ENCODE measurements at places on chromosomes 16 and 17. TPM values are rescaled to one million over a fixed set of nuclear protein-coding genes. Genes with fewer than 3 reads are reported as not detected.

TMC7 gene
- 0.25 TPM for polyA plus RNA-seq

ASPHD1 gene
- not detected for polyA plus RNA-seq

TSR1 gene
- 10.7 TPM for polyA plus RNA-seq

MMP25 gene
- 0.75 TPM for polyA plus RNA-seq

MT1A gene
- polyA plus RNA-seq, result 16.2 TPM

CACNG4 gene
- polyA plus RNA-seq, result not detected

NPIPB6 gene
- polyA plus RNA-seq, result 1.5 TPM

NAGLU gene
- polyA plus RNA-seq, result 22.3 TPM

TP53TG3C gene
- not detected for polyA plus RNA-seq

CES5A gene
- not detected for polyA plus RNA-seq

SMTNL2 gene
- not detected for polyA plus RNA-seq

GRCh38 chr16:52837251-52837650, 215.4 kb downstream of the CHD9NB start:
- no peak for DNase-seq

GRCh38 chr17:46025060-46025459, 26.0 kb downstream of the STH start:
- no peak for DNase-seq

- no peak for DNase-seq
These were observed 15.6 kb downstream of the C16orf90 start for GRCh38 chr16:3479654-3480216.

DNA sequence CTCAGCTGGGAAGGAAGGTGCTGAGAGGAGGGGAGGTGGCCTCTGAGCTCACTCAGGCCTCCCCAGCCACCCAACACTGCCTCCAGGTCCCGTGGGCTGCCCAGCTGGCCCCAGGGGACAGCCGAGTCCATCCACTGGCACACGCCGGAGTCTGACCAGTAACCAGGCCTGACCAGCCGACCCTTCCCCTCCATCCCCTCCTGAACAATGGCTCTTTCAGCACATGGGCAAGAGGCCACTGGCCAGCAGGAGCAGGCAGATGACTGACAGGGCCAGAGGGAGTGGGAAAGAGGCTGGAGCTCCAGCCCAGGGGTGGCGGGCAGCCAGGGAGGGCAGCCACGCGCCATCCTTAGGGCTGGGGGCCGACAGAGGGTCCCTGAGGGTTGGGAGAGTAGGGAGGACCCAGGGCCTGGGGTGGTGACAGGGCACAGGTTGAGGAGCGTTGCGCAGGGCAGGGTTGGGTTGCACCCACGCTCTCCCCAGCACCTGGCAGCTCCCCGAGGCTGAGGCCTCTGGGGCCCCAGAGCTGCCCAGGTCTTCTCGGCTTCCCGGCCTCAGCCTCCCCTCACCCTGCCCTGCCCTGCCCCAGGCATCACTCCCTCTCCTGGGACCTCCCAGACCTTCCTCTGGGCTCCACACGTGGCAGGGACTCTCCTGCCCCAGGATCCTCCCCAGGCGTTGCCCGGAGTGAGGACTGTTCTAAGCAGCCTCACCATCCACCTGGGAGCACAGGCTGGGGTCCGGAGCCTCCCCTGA, 20.2 kb upstream of the SLC38A10 start:
- no peak for DNase-seq

DNA sequence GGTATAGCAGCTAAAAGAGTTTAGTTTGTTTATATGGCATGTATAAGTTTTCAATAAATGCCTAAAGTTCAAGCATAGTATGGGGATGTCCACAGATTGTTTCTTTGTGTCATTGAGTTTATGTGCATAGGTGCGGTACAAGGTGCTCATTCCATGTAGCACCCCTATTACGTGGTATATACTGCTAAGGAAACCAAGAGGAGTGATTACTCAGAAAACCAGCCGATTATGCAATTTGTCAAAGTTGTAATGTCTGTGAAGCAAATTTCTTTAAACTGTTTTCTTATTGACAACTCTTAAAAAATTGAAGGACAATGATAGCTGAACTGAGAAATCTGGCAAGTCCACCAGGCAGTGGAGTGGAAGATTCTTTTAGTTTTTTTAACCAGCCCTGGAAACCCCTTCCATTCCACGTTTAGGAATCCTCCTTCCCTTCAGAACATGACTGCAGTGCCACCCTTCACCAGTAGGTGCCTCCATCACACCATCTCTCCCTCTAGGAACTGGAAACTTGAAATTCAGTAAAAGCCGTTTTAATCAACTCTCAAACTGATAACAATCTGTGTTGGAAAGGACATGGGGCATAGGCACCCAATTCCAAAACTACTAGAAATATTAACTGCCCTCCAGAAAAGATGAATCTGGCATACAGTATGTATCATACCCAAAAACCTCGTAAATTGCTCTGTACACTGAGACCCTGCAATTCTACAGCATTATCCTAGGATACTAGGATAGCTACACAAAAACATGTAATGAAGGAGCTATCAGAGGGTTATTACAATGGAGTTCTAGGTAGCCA, 43.5 kb downstream of the REXO5 start:
- peak; percentile 87 for DNase-seq

GRCh38 chr17:52138752-52139151, 19.8 kb downstream of the CA10 start:
- DNase-seq, result no peak

DNA sequence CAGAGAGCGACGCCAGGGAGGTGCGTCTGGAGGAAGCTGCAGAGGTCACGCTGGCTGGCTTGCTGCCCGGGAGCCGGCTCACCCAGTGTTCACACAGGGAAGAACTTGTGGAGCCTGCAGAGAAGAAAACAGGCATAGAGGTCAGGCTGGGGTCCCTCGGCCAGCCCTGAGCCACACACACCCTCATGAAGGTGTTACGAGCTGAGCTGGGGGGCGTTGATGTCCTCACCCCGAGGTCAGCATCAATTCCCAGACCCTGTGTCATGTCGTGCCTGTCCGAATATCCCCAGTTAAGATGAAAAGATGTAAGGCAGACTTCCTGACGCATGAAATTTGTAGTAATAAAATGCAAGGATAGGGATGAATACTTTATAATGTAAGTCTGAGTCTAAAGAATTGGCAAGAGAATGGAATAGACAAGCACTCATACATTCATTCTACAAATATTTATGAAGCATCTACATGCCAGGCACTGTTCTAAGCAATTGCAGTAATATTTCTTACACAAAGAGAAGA, 77.1 kb downstream of the USP31 start:
- DNase-seq, result peak; percentile 85

GRCh38 chr16:14405611-14406537, 224.2 kb downstream of the PARN start:
- DNase-seq, result no peak

GRCh38 chr17:31067691-31068184, 27.0 kb upstream of the NF1 start:
- no peak for DNase-seq

DNA sequence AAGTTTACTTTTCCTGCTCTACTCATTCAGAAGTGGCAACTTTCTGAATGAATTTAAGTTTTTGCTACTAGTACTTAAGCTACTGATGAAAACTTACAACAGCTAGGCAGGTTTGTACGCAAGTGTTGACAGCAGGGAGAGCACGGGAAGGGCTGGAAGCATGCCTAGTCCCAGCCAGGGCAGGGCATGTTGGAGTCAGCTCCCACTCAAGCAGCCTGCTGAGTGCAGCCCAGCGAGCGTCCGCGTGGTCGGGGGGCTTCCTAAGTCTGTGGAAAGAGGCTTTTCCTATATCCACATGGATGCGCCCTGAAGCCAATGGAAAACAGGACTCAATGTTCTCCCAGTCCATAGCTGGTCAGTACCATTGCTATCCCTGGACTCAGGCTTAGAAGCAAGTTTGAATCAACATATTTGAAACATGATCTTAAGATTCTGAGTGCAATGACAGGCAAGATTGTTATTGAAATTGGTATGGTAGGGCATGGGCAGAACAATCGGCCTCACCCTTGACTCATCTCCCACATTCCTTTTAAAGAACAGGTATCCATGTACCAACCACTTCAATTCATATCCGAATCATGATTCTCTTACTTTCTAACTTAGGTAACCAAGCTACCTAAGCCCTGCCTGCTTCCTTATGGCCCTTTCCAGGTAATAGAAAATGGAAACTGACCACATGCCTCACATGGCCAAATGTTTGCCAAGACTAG, 22.5 kb downstream of the CYB5D2 start:
- DNase-seq, result no peak

- DNase-seq, result no peak
These were observed 22.3 kb upstream of the PLLP start for GRCh38 chr16:57306676-57307341.

GRCh38 chr16:8831871-8832716, 34.5 kb downstream of the PMM2 start:
- no peak for DNase-seq

GRCh38 chr16:46404028-46404427, 217.2 kb downstream of the SHCBP1 start:
- no peak for DNase-seq

DNA sequence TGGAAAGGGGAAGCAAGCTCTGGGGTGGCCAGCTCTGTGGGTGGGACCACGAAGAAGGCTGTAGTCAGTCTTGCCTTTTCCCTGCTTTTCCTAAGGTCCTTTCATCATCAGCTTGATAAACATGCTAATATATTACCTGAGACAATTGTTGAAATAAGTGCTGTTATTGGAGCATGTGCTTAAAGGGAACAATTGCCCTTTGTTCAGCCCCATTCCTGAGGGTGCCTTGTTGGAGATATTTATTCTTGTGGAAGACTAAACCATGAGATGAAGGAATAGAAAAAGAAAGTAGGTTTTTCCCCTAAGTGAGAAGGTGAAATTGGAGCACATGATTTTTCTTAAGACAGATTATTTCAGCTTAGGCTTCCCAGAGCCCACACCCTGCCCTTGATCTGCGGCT, 7.8 kb downstream of the TMEM98 start:
- no peak for DNase-seq

DNA sequence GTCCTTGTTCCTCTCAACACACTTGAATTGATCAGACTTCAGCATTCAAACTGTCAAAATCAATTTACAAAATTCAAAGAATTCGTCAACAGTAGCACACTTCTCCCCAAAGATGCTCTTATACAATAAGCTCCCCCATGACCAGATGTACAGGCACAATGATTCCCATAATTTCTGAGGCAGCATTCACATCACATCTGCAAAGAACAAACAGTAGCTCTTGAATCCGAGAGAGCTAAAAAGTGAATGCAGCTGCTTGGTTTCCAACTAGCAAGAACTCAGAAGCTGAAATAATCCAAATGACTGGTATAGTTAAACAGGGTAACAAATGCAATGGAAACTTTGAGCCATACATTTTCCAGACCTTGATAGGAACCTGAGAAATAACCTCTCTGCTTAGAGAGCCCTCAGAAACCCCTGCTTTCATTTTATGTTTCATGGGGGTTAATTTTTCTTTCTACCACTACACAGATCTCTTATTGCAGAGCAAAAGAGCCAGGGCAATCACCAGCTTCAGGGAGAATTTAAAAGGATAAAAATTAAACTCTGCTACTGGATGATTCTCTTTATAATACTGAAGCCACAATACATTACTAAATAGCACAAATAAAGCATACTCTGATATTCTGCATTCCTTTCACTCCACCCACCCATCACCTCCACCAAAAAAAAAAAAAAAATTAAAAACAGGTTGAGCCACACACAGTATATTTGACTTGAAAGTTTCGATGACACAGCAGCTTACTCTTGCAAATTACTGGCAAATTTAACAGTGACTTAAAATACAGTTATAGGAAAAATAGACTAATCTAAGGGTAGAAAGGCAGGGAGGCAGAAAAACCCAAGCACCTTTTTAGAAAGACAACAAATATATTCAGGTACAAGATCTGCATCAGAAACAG, 23.1 kb upstream of the TMEM97 start:
- no peak for DNase-seq

- DNase-seq, result no peak
These were observed 81.1 kb downstream of the VPS35L start for GRCh38 chr16:19636436-19637267.

DNA sequence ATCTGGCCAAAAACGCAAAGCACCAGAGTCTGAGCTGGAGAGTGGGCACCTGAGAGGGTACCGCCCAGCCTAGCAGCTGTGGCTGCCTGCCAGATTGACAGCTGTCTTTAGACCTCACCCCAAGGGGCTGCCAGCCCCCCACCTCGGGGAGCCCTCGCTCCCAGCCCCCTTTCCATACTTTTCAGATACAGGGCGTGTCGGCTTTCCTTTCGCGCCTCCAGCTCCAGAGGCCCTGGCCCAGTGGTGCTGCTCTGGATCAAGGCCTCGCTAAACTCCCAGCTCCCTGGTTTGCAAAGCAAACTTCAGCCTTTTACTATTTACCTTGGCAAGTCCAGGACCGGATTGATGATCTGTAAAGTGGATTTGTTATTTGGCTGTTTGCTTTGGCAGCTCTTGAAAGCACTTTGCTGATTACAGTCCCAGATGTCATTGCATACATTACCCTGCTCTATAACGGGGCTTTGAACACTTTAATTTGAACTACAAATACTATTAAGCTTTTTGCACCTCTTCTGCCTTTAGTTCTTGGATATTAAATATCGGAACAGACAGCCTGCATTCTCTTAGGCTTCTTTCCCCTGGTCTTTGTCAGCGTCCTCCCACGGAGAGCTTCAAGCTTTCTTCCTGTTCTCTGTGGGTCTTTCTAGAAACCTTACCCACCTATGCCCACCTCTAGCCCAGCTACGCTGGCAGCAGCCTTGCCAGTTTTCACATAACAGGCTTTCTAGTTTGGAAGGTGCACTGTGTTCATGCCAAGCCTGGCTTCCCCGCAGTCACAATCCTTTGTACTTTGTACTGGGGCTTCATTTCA, 63.6 kb upstream of the TBX2 start:
- DNase-seq, result no peak

DNA sequence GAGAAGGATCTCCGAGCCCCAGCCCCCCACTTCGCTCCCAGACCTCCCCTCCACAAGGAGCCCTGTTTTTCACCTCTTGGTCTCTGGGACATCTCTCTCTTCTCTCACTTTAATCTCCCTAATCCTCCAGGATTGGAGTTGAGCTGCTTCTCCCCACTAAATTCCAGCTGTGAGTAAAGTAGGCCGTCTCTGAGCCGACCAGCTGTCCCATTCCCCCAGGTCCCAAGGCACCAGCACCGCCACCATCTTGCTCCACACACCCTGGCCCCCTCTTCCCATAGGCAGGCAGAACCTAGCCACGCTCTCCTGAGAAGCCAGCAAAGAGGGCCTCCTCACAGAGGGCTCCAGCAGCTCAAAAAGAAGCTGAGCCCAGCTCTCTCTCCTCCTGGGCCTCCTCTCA, 878 bp downstream of the DLG4 start:
- DNase-seq, result no peak

DNA sequence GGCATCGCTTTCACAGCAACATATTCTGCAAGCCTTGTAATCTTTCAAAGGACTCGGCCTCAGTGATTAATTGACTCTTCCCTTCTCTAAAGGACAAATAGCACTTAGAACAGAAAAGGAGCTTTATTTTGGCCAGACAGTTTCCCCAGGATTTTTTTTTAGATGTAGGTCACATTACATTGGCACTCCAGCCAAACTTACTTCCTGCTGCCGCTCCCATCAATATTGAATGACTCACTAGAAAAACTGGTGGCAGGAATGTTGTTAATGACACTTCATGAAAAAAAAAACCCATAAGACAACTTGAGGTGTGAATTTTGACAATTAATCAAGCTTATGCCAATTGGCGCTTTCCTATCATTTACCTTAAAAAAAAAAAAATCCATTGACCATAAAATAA, 432.6 kb downstream of the TOX3 start:
- DNase-seq, result no peak

Data from aorta (tissue), 5 donors.